Urinary bladder (tissue), 4 donors: ENCODE measurements at places on chromosomes 3 and 15. TPM values are rescaled to one million over a fixed set of nuclear protein-coding genes. Genes with fewer than 3 reads are reported as not detected.

- no peak for DNase-seq
These were observed 4.0 kb upstream of the NR2F2 start for GRCh38 chr15:96326328-96327154.

GRCh38 chr15:98025237-98025636 lies 64.7 kb downstream of the ARRDC4 start:
- DNase-seq: no peak

Gene GALNT15
- total RNA-seq: 6.0 TPM

GRCh38 chr3:58164906-58165821 lies 45.6 kb downstream of the DNASE1L3 start:
- DNase-seq: peak; percentile 60

GRCh38 chr3:177459401-177459800 lies 262.1 kb upstream of the TBL1XR1 start:
- DNase-seq: no peak

GRCh38 chr15:88804257-88804656 lies 1.0 kb downstream of the ACAN start:
- no peak for DNase-seq

DNA sequence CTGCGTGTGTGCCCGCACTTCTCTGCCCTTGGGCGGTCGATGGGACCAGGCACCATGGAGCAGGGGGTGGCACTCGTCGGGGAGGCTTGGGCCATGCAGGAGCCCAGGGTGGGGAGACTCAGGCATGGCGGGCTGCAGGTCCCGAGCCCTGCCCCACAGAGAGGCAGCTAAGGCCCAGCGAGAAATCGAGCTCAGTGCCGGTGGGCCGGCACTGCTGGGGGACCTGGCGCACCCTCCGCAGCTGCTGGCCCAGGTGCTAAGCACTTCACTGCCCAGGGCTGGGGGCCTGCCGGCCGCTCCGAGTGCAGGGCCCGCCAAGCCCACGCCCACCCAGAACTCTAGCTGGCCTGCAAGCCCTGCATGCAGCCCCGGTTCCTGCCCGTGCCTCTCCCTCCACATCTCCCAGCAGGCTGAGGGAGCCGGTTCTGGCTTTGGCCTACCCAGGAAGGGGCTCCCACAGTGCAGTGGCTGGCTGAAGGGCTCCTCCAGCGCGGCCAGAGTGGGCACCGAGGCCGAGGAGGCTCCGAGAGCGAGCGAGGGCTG lies 553 bp upstream of the RTP4 start:
- DNase-seq: no peak
